M059J (cell line): ENCODE measurements at places on chromosomes 12 and 14. TPM values are rescaled to one million over a fixed set of nuclear protein-coding genes. Genes with fewer than 3 reads are reported as not detected.
A peak's percentile ranks its signal among the peaks of the same experiment; 100 is the strongest.

DNA sequence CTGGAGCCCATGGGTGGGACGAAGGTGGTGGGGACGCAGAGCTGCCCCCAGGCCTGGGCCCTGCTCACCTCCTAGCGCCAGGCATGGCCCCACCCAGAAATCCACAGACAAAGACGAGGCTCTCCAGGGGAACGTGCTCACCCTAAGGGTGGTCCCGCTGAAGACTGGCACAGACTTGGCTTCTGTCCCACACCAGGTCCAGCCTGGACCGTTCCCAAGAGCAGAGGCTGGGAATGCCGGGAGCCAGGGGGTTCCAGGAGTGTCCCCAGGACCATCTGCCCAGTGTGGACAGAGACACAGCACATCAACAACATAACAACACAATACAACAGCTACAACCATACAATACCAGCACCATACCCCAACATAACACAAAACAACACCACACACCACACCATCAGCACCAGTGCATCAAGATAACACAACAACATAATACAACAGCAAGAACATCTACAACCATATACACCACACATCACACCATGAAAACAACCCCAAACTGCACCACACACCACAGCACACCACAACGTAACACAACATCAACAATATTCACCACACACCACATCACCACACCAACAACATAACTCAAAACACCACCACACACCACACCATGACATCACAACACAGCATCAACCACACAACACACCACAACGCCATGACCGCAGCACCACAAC, 329.6 kb downstream of the ADGRD1 start:
- DNase-seq: no peak

DNA sequence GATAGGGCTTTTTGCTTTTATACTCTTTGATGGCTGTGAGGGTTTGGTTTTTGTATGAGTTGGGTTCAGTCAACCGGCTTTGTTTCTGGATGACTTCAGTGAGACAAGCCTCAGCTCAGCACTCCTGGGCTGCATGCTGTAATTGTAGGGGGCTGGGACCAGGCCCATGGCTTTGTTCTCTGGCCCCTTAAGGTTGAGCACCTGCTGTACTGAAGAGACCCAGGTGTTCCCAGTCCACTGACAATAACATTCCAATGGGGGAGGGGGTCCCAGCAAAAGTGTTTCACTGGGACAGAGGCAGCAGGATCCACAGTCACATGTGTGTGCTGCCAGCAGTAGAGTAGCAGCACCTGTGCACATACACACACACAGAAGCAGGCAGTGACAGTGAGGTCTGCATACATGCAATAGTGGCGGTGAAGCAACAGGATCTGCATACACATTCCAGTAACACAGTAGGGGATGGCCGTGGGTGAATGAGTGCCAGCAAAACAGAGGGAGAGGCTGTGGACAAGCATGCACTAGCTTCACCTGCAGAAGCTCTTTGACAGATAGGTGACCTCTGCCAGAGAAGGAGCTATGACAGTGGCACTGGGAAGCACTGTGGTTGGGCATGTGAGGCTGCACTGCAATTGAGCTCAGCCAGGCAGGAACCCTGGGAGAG, 240.4 kb downstream of the ASCL1 start:
- DNase-seq: no peak

- DNase-seq: no peak
These were observed 105.0 kb downstream of the SLC35F4 start for GRCh38 chr14:57760896-57761295.

DNA sequence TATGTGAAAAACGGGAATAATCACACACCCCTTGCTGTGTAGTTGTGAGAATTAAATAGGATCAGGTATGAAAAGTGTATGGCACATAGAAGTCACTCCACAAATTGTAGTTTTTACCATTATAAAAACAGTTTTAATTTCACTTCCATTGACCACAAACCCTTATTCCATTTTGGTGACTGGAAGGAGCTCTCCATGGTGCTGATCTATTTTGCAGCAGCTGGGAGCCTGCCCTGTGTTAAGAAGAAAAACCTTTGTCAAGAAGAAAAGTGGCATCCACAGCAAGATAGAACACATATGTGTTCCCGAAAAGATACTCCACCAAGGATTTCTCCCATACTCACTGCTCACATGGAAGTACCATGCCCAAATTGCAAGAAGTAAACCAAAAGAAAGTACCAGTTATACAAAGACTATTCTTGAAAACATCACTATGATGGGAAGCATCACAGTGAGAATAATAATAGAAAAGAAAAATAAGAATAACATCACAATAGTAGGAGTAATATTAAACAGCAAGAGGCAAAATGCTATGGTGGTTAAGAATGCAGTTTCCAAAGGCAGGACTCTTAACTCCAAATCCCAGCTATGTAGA, 58.7 kb downstream of the TUNAR start:
- DNase-seq: peak; percentile 12

GRCh38 chr12:53746592-53747092, 5.1 kb downstream of the CISTR start:
- DNase-seq: peak; percentile 80

- no peak for DNase-seq
These were observed 4.4 kb upstream of the GALNT6 start for GRCh38 chr12:51395283-51396230.

GRCh38 chr12:105485321-105485910, 154.9 kb downstream of the C12orf75 start:
- peak; percentile 90 for DNase-seq

- DNase-seq: peak; percentile 62
These were observed 24.1 kb upstream of the BCDIN3D start for GRCh38 chr12:49866859-49867569.

DNA sequence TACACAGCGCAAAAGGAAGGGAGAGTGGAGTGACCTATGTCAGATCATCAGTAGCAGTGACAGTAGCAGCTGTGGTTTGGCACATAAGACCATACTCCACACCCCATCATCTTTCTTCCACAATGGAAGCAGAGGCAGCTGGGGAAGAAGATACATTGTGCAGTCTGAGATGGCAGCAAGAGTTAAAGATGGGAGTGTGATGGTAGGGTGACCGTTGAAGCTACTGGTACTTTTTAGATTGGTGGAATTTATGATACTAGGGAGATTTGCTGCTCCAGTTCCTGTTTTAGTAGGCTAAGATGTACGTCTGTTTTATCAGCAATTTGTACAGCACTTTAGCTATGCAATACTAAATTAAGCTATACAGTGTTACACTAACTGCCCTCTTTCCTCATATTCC, 291.0 kb downstream of the FUT8 start:
- no peak for DNase-seq

DNA sequence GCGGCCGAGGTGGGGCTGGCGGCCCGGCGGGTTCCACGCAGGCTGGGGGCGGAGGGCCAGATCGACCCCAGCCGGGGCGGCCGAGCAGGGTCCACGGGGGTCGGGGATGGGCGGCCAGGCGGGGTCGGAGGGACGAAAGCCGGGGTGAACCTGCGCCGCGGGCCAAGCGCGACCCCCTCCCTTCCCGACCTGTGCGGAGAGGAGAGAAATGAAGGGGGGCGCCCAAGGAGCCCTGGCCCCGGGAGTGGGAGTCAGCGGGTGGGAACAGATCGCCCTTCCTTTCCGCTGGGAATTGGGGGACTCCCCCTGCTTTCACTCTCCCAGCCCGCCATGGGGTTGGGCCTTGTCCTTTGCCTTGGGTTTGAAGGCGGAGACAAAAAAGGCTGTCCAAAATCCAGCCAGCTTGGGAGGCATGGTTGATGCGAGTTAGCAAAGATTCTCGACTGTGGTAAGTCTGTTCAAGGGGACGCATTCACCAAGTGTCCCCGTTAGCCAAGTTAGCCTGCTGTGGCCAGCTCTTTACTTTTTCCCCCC, 559 bp upstream of the CKAP4 start:
- DNase-seq: peak; percentile 73

DNA sequence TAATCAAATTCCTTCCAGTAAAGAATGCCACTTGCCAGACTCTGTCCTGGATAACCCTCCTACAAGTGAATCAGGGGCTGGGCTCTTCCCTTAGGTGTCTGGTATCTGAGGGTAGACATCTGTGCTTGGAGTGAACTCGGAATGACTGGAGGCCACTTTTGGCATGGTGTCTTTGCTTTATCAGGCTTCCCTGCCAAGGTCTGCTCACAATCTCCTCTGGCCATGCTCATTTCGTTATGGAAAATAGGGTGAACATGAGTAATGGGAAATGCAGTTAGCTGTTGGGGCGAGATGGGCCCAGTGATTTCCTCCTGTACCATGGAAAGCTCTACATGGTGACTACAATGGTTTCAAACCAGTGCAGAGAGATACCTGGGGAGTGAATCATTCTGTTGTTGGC, 212.9 kb downstream of the NRXN3 start:
- DNase-seq: no peak

GRCh38 chr14:31968107-31968810, 108.8 kb upstream of the ARHGAP5 start:
- peak; percentile 57 for DNase-seq

DNA sequence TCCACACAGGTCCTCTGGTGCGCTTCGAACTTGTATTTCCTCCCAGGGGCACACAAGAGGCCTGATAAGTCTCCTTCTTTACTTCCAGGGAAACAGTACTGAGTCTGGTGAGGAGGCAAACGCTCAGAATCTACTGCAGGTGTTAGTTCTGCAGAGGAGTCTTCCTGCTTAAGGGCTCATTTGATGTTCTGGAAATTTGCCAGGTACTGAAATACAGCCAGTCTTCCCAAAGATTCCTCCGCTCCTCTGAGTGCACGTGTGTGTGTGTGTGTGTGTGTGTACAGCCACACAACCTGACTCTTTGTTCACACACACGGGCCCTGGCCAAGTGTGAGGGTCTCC, 92.0 kb downstream of the FBXL14 start:
- DNase-seq: no peak

GRCh38 chr14:99884834-99885648, 91.8 kb downstream of the EML1 start:
- DNase-seq: peak; percentile 58

DNA sequence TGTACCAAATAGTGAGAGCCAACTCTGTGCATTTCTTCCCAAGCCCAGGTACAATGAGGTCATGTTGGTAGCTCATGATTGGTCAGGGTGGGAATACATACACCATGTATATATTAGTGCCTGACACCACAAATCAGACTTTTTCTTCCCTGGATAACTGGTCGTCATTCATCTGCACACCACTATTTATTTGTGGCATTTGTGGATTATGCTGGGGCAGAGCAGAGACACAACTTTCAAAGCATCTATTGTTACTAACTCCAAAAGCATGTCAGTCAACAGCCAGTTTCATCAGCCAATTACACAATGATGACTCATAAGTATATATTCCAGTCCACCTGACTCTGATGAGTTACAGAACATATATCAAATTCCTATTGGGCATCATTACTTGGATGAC, 181.7 kb downstream of the ADAMTS20 start:
- peak; percentile 50 for DNase-seq

The KNTC1 gene
- 36.5 and 44.7 TPM in 2 replicates for total RNA-seq

The TRIM9 gene
- total RNA-seq: 1.3 and 2.0 TPM in 2 replicates

The CLEC2B gene
- total RNA-seq: 34.4 and 45.5 TPM in 2 replicates

The FAM181A gene
- total RNA-seq: not detected in 2 replicates

The SLC25A47 gene
- total RNA-seq: not detected in 2 replicates

The DEPDC4 gene
- total RNA-seq: 0.94 and 2.1 TPM in 2 replicates

The IL26 gene
- total RNA-seq: not detected in 2 replicates

The SNW1 gene
- 65.0 and 99.5 TPM in 2 replicates for total RNA-seq

The FITM1 gene
- 0.27 TPM in 1 of 2 replicates, not detected in the other for total RNA-seq
